ENCODE measurements at places on chromosomes 12 and 14.

- peak; percentile 80 for DNase-seq
Observed at GRCh38 chr12:122421821-122422729, at the start of gene CLIP1. Gene CLIP1 (minus strand): TSS chr12:122422669. CDS start chr12:122380452, 42,217 bp downstream.

DNA sequence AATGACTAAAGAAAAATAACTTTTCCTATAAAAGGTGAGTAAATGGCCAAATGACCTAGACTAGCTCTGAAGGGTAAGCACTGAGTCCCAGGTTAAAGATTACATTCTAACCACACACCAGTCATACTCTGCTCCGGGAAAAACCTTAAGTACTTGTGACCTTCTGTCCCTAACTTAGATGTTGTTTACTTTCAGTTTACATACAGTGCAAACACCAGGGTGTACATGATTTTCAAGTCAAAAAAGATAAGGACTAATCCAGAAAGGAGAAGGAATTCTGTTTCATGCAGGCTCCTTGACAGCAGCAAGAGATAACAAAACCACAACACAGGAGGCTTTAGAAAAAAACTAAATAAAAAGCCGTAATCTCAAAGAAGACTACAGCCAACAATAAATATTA lies 174.2 kb downstream of the PPM1H start:
- DNase-seq: no peak

DNA sequence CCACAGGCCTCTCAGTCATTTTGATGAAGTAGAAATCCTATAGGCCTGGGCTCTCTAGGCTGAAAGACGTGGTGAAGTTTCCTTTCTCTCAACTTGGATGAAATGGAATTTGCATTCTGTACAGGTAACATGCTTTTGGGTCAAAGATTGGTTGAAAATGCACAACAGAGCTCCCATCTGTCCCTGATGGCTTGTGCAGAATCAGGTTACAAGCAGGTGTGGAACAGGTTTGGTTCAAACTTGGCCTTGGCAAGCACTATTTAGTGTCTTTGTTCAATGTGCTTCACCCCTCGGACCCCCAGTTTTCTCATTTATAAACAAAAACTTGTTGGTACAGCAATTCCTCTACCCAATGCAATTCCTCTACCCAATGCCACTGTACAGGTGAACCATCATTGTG lies 1493.0 kb downstream of the AACS start:
- DNase-seq: no peak

GRCh38 chr14:80494769-80495168 lies 283.5 kb upstream of the DIO2 start:
- DNase-seq: no peak

Measured in glutamatergic neuron (in vitro differentiated cells).